ENCODE measurements at places on chromosomes 4 and X.

- peak; percentile 20 for DNase-seq
Observed at GRCh38 chr4:156422576-156422975, 468.9 kb upstream of the CTSO start.

- peak; percentile 85 for DNase-seq
Observed at GRCh38 chr4:139593091-139593564, 37.1 kb upstream of the SETD7 start.

DNA sequence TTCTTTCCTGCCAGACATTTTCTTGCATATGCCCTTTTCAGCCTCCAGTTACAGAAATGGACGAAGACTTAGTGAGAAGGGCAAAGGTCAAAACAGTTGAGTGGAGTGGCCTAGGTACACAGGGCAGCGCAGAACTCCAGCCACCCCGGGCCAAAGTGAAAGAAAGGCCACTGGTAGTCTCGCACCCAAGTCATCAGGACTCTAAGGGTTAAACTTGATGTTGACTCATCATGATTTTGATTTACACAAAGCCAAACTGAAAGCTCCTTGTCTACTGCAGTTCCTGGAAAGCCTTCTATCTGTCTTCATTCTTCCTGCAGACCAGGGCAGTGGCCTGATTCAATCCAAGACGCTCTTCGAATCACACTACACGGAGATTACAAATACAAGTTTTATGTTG is 2.6 kb upstream of the IL13RA1 start:
- DNase-seq = peak; percentile 65

DNA sequence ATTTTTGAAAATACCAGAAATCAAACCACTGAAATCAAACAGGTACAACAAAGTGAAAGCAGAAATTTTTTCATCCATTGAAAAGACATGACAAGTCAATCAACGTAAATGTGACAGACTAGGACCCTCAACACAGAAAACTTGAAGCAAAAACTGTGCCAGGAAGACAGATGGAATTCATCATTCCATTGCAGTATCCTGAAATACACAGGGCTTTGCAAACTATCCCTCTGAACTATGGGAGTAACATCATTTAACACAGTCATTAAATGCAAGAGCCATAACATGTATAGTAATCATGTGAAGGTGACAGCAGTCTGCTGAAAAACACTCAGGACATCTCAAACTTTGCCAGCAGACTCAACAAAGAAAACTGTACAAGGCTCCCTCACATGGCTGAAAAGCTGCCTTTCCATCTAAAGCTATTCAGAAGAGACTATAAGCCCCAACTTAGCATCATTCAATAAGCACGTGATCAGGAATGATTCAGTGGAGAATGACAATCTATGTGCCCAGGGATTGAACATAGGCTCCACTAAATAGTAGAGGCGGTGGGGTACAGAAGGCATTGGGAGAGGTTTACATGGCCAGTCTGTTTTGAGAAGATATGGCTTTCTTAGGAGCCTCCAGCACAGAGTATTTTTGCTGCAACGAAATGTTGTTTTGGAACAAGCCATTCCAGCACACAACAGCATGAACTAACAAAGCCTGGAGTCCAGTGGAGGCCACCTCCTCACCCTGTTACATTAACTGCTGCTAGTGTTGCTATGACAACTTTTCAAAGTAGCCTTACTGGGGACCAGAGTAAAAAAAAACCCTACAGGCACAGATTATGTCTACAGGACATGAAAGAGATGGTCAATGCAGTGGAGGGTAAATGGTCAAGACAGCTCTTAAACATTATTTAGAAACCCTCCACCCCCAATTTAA is 274.5 kb upstream of the NOCT start:
- no peak for DNase-seq

DNA sequence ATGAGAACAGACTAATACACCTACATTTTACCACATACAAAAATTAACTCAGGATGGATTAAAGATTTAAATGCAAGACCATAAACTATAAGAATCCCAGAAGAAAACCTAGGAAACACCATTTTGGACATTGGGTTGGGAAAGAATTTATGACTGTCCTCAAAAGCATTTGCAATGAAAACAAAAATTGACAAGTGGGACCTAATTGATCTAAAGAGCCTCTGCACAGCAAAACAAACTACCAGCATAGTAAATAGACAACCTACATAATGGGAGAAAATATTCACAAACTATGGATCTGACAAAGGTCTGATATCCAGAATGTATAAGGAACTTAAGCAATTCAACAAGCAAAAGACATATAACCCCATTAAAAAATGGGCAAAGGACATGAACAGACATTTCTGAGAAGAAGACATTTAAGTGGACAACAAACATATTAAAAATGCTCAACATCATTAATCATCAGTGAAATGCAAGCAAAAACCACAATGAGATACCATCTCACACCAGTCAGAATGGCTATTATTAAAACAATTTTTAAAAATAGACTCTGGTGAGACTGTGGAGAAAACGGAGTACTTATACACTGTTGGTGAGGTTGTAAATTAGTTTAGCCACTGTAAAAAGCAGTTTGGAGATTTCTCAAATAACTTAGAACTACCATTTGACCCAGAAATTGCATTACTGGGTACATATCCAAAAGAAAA is 221.7 kb upstream of the DIPK2B start:
- peak; percentile 24 for DNase-seq

DNA sequence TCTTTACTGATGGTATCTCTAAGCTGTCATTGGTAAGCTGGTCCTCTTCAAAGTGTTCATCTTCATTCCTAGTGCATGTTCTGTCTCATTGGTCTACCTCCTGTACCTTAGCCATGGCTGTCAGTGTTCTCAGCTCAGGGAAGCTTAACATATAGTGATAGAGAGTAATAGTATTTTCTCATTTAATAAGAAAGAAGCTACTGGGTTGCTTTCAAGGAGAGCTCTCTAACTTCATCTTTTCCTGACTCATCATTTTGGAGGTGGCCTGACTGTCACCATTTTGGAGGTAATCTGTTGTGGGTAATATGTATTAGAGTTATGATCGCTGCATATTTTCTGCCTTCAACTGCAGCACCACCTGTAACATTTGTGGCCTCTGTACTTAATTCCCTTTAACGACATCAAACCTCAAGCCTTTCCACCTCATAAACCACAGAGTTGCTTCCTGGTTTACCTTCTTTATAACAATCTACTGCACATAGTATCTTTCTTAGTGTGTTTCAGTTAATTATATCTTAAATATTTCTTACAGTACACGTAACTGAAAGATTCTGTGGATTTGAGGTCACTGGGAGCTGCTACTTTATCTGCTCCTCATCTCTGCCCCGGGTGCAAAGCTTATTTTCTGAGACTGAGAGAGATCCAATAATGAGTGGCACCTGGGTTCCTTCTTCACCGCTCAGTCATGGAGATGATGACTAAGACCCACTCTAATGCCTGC is 474.0 kb upstream of the TECRL start:
- DNase-seq = no peak

DNA sequence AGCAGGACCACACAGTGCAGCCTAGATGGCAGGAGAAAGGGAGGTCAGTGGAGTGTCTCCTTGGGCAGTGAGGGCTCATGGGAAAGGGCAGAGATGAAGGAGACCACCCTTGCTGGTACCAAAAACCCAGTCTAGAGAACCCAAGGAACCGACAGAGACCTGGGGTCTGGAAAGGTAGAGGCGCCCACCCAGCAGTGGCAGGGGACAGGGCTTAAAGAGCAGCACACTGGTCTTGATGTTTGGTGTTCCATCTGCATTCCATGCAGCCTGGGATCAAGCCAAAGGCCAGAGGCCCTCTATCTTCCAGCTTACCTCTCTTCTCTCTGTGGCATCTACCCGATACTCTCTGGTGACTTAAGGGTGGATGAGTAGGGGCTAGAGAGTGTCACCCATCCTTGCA is 127.5 kb downstream of the PJA1 start:
- no peak for DNase-seq

- no peak for DNase-seq
Observed at GRCh38 chr4:66943112-66943511, 602.2 kb downstream of the CENPC start.

GRCh38 chr4:150119492-150119891 is 41.2 kb downstream of the DCLK2 start:
- DNase-seq = peak; percentile 16

GRCh38 chr4:175386776-175387507 is 425.1 kb downstream of the GPM6A start:
- DNase-seq = no peak
